ENCODE measurements at places on chromosomes 7 and 10. TPM values are rescaled to one million over a fixed set of nuclear protein-coding genes. Genes with fewer than 3 reads are reported as not detected.

ALKBH4 gene
- 8.2 TPM for total RNA-seq

DNA sequence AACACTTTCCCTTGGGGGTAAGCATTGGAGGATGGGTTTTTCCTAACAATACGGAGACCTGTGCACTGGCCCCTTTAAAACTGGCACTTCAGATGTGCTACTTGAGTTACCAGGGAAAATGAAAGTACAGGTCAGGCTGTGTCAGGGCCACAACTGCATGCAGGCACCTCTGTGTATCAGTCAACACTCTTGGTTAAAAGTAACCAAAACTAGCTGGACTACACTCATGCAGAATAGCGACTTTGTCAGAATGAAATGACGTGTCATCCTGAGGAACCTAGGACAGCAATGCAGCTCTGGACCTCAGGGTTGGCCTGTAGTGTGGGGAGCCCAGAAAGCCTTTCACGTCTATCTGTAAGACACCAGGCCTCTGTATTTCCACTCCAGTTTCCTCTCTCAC is 33.8 kb upstream of the SMKR1 start:
- DNase-seq = no peak

STAG3 gene
- total RNA-seq = 0.44 TPM

DNA sequence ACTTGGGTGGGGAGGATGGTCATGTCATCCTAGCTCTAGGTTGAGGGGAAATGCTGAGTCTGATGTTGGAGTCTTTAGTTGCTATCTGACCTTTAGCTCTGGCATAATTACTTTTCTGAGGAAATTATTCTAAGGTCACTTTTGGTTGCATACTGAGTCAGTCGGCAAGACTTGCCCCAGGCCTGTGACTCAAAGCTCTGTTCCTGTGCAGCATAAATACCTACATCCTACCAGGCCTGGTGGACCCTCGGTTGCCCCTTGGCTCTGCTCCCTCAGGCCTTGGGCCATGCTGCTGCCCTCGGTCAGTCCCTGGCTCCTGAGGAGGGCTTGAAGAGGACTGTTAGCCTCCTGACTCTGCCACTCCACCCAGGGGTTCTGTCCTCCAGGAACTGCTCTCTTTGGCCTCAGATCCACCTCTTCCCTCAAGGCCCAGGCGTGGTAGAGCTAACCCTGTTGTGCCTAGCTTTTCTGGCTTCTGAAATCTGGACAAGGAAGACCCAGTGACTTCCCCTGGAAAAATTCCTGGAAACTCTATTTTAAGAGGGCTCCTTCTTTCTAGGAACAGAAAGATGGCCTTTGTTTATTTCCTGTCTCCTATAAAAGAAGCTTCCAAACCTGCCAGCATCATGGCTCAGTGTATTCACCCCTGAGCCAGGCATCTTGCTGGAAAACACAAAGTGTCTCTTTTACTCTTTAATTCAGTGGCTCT is 71.2 kb downstream of the TMEM178B start:
- no peak for DNase-seq

DNA sequence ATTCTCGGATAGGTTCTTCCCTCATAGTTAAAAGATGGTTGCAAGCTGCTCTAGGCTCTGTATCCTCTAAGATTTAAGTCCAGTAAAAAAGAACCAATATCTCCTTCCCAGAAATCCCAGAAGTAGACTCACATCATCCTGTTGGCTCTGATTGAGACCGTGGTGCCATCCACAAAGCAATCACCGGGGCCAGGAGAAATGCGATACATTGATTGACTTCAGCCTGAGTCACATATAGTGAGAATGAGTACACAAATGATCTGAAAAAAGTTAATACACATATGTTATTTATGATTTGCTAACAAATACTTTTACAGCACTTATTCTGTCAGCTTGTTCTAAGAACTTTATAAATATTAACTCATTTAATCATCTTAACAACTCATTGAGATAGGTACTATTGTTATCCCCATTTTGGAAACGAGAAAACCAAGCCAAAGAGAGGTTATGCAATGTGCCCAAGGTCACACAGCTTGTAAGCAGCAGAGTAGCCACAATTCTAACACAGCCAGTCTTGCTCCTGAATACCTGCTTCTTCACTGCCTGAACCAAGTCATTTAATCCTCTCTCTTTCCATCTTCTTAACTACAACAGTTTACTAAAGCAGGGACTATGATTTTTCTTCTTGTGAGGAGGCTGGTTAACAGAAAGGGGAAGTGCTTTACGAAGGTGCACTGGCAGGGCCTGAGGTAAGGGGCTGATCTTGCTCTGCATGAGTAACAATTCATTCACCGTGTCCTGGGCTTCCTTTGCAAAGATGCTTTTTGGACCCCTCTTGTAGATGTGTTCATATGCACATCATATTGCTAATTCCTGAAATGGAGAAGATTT is 177.0 kb downstream of the REEP3 start:
- DNase-seq = no peak

GRCh38 chr10:127186813-127187212 is 9.6 kb downstream of the INSYN2A start:
- no peak for DNase-seq

MRLN gene
- total RNA-seq = 219 TPM
